ENCODE measurements at places on chromosomes 16 and 17.

- no peak for DNase-seq
Observed at GRCh38 chr16:19850131-19850817, 34.4 kb downstream of the GPRC5B start.

DNA sequence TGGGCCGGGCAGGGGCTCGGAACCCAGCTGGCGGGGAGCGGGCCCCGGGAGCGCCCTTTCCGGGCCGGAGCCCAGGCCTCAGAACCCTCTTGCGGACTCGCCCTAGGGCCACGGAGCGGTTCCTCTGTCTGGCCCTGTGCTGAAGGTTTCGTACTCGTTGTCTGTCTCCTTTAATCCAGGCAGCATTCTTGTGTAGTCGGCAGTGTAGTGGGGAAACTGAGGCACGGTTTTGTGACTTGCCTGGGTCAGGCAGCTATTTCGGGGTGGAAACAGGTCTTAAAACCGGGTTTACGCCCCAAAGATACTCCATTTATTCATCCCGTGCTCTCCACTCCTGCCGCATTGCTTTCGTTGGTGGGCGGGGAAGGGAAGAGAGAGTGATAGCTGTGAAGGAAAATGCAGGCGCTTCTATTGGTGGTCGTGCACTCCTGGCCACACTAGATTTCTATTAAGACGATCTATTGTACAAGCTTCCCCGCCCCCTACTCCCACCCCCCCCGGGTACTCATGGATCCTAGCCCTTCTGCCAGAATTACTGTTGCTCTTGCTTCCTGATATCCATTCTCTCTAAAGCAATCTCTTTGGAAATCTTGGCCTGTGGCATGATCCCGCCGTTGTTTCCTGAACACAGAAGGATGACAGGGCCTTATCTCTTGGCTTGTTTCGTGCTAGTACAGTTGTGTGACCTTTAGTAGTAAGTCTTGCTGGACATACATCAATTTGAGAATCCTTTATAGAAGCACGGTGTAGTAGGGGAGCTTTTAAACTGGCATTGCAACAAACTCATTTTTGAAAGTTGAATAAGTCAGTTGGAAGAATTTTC, 751 bp downstream of the DCAF7 start:
- peak; percentile 23 for DNase-seq

GRCh38 chr17:49987290-49987585, 7.8 kb downstream of the DLX3 start:
- DNase-seq: no peak

DNA sequence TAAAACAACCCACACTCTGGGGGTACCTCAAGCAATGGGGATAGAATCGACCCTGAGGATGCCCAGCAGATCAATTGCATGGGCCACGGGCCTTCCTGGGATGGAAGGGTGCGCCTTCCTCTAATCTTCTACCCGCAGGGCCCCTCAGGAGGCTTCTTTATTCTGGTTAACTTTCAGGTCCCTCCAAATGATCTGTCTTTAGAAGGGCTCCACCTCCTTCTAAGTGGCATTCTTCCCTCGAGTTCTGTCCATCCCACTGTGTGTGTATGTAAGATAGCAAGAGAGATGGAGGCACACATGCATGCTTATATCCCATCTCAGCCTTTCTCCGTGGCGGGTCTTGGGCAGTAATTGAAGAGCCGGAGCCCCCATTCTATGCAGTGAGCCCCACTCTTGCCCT, 125.7 kb downstream of the MRM1 start:
- no peak for DNase-seq

DNA sequence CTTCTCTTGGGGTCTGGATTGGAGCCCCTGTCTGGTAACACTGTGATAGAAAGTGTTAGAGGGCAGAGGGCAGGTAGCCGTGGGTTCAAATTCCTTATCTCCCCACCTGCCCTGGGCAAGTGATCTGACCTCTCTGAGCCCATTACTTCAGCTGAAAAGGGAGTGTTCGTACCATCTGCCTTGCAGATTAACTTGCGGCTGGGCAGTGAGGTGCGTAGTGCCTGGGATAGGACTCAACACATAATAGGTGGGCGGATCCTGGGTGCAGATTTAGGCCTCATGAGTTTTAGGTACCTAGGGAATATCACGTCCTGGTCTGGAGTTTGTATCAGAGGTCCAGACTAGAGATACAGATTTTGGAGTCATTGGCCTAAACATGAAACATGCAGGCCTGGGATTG, 329.6 kb downstream of the CPPED1 start:
- no peak for DNase-seq

GRCh38 chr16:69089091-69089910, 16.2 kb upstream of the HAS3 start:
- DNase-seq: peak; percentile 82

- no peak for DNase-seq
Observed at GRCh38 chr17:81890447-81891302, 711 bp downstream of the ALYREF start.

- DNase-seq: no peak
Observed at GRCh38 chr17:27457731-27458523, 1.7 kb downstream of the KSR1 start.

GRCh38 chr16:56362706-56363105, 62.6 kb downstream of the AMFR start:
- DNase-seq: no peak

DNA sequence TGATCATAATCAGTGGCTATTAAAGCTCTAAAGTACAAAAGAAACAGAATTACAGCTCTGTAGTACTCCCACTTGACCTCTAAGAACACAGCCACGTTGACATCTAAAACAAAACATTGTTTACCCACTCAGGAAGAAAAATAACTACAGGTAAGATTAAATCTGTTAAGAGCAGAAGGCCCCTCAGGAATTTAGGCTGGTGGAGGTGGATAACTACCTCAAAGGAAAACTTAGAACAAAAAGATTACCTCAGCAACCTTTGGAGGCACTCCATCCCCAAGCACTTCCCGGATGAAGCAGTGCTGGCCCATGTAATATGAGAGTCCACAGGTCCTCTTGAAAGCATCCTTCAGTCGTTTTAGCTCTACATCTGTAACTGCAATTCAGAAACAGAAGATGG, 46.7 kb downstream of the USP32 start:
- no peak for DNase-seq

GRCh38 chr17:8158267-8159031, 4.3 kb downstream of the VAMP2 start:
- DNase-seq: peak; percentile 92

DNA sequence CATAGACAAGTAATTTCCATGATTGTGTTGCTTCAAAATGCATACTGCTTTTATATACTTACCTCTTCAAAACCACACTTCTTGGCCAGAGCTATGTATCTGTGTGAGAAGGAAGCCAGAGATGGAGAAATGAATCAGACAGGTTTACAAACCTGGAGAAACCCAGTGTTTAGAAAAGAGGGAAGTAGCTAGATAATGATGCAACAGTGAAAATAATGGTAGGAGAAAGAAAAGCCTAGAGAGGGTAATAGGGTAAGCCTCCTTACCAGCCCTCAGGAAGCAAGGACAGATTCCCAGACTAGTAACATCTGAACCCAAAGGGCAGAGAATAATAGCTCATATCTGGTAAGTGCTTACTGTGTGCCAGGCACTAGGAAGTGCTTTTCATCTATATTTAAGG, 250.3 kb upstream of the CDH11 start:
- no peak for DNase-seq

- no peak for DNase-seq
Observed at GRCh38 chr17:4186357-4186881, 43.4 kb downstream of the CYB5D2 start.

DNA sequence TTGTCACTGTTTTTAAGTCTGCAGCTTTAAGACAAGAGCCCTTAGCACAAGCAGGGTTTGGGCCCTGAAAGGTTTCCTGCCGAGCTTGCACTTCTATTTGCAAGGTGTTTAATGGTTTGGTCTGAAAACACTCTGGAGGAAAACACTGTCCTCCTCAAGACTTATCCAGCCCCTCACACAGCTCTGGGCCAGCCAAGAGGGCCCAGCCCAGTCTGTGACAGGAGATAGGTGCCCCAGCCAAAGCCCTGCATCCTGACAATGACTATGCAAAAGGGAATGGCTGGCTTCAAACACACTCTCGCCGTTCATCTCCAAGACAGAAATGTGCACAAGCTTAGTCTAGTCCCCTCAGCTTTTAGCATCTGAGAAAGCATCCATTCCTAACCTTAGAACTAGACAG, 26.9 kb downstream of the MPG start:
- DNase-seq: no peak

- DNase-seq: no peak
Observed at GRCh38 chr16:27441998-27442397, 40.0 kb downstream of the IL21R start.

GRCh38 chr17:45361976-45362375, 45.2 kb upstream of the MAP3K14 start:
- DNase-seq: no peak

DNA sequence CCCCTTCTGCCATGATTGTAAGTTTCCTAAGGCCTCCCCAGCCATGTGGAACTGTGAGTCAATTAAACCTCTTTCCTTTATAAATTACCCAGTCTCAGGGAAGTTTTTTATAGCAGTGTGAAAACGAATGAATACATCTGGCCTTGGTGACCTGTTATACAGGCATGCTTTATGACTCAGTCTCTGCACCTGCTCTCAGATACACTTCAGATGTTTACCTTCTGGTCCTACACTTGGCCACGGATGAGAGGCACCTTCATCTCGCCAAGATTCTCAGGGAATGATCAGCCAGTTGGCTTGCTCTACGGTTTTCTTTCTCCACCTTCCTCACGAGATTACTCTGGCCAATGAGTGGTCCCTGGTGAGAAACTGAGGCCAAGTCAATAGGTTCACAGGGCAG, 304.7 kb downstream of the CA10 start:
- DNase-seq: no peak

- no peak for DNase-seq
Observed at GRCh38 chr16:85238233-85238647, 126.0 kb upstream of the CIBAR2 start.

- no peak for DNase-seq
Observed at GRCh38 chr17:57399690-57400089, 143.4 kb downstream of the MSI2 start.

DNA sequence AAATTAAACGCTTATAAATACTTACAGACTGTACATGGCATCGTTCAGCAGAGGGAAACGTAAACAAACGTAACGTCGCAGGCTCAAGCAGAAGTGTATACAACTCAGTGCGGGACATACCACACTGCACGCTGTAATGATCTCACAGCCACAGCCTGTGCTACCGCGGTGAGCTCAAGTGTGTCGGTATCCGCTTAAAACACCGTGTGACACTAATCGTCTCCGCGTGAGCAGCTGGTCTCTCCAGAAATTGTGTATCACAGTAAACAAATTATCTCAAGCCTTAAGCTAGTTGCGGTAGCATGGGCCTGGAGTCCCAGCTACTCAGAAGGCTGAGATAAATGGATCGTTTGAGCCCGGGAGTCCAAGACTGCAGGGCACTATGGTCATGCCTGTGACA, 115.3 kb downstream of the ANKRD11 start:
- DNase-seq: no peak

DNA sequence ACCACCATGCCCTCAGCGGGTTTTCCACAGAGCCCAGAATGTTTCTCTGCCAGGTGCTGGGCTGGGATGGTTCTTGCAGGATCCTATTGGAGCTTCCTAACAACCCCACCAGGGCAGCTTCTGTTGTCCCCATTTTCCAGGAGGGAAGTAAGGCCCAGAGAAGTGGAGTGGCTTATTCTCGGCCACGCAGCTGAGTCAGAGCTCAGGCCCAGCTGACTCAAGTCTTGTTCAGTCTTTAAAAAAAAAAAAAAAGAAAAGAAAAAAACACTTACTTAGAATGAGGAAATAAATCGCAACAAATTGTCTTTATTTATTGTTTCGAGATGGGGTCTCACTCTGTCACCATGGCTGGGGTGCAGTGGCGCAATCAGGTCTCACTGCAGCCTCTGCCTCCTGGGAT, 413.0 kb downstream of the CPPED1 start:
- DNase-seq: no peak
